GM23248 (cell line): ENCODE measurements at places on chromosomes 12 and 14. TPM values are rescaled to one million over a fixed set of nuclear protein-coding genes. Genes with fewer than 3 reads are reported as not detected.

DNA sequence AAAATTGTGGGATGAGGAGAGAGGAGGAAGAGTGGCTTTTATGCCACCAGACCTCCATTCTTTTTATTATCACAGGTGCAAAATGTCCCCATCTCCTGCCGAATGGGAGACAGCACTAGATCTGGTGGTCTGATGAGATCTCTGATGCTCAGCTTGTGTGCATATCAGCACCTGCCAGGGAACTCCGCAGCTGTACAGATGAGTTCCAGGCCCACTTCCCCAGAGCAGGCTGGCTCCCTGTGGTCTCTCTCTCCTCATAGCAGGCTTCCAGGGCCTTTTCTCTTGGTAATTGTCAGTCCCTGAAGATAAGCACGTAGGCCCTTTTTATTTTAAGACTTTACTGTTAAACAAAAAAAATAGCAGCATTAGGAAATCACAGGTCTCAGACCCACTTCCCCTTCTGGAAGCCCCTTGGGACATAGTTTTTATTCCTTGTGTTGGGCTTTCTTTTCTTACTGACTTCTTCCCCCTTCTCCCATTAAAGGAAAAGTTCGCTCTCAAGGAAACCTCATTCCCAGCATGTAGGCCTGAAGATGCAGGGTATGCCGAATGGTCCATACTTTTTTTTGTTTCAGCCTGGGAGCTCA lies 4.5 kb upstream of the TBC1D30 start:
- DNase-seq = no peak

DNA sequence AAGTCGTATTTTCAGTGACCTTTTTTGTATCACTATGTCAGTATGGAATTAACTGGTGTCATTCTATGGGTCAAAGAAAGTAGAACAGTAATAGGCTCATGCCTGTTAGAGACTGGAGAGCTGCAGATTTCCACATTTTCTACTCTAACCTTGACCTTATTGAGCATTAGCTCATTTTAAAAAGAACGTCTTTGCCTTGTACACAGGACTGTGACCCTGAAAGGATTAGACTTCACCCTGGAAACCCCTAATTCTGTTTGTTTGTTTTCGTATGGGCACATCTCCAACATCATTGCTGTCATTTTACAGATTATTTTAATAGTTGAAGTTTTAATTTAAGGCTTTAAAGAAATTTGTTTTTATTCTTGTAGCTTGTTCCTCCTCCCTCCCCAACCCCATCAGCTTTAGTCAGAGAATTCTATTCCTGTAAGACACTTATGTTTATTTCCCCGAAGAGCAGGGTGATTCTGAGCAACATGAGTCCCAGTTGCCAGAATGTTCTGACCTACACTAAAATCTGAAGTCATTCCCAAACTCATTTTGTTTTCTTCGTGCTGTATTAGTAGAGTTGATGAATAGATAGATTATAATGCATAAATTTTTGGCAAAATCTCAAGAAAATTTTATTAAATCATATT lies 451.3 kb downstream of the FOXG1 start:
- DNase-seq = no peak

- DNase-seq = no peak
Measured at GRCh38 chr14:68133856-68134255, 314.3 kb downstream of the RAD51B start.

Gene WSCD2
- total RNA-seq = not detected in 2 replicates

Gene ARG2
- total RNA-seq = 6.3 and 8.2 TPM in 2 replicates

DNA sequence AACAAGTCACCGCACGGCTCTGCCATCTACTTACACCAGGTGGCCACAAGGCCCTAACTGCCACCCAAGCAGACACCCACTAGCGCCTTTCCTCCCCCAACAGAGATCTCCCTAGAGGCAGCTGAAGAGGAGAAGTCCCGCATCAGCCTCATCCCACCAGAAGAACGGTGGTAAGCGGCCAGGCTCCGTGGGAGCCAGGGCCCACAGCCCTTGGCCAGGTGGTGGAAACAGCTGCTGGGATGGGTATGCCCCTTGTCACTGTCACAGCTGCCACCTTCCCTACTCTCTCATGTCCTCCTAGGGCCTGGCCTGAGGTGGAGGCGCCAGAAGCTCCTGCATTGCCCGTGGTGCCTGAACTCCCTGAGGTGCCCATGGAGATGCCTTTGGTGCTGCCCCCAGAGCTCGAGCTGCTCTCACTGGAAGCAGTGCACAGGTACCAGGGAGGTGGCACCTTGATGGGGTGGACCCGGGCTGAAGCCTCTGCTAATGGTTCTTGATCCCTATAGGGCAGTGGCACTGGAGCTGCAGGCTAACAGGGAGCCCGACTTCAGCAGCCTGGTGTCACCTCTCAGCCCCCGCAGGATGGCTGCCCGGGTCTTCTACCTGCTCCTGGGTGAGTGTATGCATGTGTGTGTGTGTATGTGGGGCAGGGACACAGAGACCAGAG lies 7.5 kb downstream of the REC8 start:
- no peak for DNase-seq

DNA sequence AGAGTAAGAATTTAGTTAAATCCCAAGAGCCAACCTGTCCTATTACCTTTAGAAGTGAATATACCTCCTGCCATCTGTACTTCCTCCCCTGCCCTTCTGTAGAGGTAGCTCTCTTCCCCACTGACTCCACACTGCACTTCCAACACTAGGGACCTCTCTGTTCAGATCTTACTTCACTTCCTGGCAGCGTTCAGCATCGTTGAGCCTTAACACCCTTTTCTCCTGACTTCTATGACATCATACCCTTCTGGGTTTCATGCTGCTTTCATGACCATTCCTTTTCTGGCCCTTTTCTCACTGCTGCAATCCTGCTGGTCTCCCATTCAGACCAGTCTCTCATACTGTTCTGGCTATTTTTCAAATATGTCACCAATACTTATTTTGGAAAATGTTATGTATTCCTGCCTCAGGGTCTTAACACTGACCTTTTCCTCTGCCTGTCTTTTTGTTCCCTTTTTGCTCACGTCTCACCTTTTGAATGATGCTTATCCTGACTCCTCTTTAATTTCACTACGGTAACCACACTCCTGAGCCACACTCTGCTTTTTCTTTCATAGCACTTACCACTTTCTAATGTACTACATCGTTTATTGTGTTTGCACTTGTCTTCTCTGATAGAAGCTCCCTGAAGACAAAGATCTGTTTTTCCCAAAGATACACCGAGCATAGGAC lies 67.6 kb downstream of the PLEKHA5 start:
- no peak for DNase-seq

DNA sequence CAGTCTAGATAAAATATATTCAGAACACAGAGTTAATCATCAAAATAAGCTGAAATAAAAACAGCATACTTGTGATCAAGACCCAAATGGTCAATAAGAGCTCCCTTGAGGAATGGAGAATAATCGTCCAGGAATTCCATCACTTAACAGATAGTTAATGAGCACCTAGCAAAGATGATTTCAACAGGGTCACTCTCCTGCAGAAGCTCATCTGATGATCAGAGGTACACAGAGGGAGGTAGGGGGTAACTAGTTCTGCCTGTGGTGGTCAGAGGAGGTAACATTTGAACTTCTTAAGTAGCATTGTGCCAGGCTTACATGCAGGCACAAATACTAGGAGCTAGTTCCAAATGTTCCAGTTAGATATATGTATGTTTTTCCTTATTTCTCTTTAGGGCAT lies 9.5 kb downstream of the MED13L start:
- no peak for DNase-seq

DNA sequence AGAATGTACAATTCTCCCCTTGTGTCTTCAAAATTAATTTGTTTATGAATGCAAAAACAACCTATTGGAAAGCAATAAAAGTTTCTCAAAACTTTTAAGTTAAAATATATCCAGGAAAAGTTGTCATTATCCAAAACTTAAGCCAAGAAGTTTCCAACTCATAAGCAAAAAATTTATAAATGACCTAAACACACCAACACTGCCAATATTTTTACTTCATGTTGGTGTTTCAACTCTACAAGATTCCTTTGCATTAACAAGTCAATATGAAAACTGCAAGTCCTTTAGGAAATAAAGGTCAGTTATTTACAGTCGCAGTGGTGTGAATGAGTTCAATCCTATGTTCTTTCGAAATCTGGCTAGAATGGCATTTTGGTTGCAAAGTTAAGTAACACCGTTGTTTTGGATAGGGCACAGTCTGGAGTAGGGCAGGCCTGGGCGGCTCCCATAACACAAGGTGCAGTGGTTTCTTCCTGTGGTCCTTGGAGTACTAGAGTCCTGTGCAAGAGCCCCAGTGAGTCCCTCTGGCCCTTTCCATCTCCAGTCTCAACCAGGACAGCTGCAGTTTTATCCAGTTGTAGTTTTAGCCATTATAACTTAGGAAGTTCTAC lies 151.4 kb downstream of the MED13L start:
- DNase-seq = peak; percentile 67

DNA sequence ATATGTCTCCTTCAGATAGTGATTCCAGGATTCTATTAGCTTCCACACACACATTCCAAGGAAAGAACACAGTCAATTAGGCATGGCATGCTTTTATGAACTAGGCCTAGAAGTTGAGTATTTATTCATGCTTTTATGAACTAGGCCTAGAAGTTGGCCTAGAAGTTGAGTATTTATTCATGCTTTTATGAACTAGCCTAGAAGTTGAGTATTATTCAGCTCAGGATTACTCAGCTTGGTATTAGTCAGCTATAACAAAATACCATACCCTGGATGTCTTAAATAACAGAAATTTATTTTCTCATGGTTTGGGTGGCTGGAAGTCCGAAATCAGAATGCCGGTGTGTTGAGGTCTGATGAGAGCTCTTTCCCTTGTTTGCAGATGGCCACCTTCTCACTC lies 442.7 kb upstream of the FLRT2 start:
- DNase-seq = peak; percentile 59

- DNase-seq = no peak
Measured at GRCh38 chr12:27226407-27226929, 17.6 kb upstream of the STK38L start.

Gene CLEC4C
- total RNA-seq = not detected in 2 replicates

GRCh38 chr12:56257491-56258067 lies 605 bp downstream of the ANKRD52 start:
- DNase-seq = peak; percentile 59

DNA sequence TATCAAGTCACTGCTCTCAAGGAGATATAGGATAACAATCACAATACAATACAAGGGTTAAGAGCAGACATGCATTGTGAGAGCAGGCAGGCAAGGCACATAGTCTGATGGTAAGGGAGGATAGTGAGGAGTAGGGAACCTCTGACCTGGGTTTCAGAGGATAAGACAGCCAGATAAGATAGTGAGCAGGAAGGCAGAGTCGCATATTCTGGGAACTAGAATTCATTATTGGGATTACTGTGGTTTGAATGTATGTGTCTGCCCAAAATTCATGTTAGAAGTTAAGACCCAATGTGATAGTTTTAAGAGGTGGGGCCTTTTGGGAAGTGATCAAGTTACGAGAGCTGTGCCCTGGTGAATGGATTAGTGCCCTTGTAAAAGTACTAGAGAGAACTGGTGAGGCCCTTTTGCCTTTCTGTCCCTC lies 14.4 kb upstream of the ATF1 start:
- DNase-seq = no peak

Gene PLCZ1
- not detected in 2 replicates for total RNA-seq

GRCh38 chr12:6788972-6789924 lies at the start of gene CD4:
CD4 (plus strand) TSS chr12:6789528; CDS start chr12:6800139, 10,611 bp downstream.
- DNase-seq = no peak

DNA sequence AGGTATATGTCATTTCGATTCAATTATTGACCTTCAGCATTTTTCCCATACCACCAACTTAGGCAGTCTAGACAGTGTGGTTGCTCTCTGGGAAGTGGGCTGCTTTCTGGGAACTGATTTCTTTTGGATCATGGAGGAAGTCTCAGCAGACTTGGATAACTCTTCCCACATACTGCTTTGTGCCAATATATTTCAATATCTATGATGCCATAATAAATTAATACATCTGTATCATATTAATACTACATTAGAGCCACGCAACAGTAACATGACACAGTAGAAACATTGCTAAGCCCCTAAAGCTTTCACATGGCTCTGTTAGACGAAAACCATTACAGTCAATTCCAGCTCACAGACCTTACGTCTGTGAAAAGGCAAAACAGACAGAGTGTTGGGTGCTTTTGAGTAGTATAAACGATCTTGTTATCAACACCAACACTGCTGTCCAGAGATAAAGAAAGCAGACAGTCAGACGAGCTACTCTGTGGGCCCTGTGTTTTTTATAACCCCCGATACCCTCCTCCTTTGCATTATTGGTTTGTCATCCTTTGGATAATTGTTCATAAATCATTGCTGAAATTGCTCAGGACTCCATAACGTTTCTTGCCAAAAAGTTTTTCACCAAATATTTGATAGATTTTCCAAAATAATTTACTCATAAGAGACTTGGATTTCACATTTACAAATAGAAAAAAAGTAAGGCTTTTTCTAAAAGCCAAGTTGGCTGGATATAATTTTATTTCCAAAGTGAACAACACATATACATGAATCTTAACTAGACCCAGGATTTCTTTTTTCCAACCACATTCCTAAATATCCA lies 439.7 kb downstream of the ADAMTS20 start:
- no peak for DNase-seq

GRCh38 chr12:7113389-7113871 lies 4.4 kb upstream of the C1RL start:
- DNase-seq = peak; percentile 57

DNA sequence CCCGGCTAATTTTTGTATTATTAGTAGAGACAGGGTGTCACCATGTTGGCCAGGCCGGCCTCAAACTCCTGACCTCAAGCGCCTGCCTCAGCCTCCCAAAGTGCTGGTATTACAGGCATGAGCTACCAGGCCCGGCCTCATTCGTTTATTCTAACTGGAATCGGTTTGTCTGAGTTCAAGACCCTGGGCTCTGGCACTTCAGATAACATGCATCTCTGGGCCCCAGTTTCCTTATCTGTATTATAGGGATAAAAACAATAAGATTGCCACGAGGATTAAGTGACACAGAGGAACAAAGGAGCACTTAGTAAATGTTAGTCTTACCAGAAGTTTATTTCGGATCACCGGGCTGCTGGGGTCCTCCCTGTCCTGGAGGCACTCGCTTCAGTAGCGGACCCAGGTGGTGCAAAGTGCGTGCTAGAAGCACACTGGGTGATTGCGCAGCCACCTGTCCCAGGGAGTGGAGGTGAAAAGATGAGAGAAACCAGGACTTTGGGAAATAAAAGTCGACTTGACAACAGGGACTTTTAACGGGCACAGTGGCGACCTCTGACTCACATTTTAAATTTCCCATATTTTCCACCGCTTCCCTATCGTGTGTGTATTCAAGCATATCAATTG lies 37.5 kb downstream of the ACACB start:
- no peak for DNase-seq

GRCh38 chr12:34400411-34400881 lies 378.1 kb downstream of the ALG10 start:
- no peak for DNase-seq

DNA sequence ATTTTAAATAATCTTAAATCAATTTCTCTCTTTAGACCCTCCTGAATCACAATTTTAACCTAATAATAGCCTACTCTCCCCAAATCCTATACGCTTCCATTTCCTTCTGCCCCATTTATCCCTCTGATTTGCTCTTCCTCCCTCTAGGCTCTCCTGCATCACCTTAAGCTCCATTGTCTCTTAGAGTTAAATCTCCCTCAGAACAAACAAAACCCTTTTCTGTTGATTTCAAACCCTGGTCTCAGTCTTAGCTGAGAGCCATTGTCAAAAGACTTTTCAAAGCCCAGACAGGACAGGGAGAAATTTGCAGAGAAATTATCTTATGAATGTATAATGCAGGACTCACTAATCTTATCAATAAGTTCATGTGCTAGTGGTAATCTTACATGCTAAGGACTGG lies 106.1 kb downstream of the C12orf75 start:
- DNase-seq = no peak
